CD4-positive, alpha-beta T cell treated with Interleukin-1 beta for 1 hour (primary cell): ENCODE measurements at places on chromosomes 3 and 15.

DNA sequence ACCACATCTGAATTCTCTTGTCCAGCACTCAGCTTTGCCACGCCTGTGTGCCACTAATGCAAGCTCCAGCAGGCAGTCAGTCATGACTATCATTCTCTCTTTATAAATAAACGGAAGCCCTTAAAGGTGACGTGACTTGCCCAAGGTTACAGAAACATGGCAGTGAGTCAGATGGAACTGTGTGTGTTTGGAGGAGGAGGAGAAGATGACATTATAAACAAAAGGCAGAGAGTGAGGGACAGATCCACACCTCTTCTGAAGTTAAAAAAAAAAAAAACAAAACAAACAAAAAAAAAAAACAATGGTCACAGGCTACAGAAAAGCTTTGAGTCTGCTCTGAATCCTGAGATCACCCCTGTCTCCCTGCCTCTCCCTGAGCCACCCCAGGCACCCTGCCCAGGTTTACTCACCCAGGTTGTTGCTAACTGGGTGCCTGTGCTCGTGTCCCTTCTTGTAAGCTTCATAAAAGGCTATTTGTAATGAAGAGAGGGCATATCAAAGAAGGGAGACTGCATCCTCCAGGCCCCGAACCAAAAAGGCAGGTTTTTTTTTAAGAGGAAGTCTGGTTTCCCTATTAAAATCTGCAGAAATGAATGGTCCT, 119.7 kb upstream of the PHLDB2 start:
- DNase-seq = no peak

DNA sequence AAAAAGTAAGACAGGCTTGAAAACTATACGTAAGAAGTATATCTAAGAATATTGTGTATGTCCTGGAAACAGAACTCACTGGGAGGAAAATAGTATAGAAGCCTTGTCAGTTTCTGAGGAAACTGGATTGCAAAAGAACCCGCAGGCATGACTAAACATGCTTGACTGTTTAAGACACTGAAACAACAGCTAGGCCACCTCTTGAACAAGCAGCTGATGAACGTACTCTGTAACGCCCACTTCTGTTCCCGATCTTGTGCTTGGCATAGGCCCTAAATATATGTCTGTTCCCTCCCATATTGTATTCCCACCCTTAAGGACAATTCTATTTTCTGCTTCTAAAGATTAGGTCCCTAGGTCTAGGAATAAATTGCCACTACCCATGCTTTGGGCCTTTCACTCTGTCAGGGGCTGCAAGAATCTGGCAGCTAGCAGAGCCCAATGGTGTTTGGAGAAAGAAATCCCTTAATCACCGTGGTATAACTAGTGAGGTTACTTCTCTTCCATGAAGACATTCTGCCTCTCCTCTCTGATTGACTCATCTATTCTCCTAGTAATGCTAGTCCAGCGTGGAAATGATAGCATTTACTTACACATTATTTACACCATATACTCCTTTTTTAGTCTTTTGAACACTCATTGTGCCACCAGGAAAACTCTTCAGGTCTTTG, 46.2 kb downstream of the CD200 start:
- DNase-seq = no peak

- DNase-seq = no peak
Measured at GRCh38 chr15:60544581-60545264, 65.8 kb upstream of the ICE2 start.

GRCh38 chr3:117052395-117052794, 342.8 kb downstream of the TUSC7 start:
- DNase-seq = no peak

GRCh38 chr3:15845475-15845874, 47.7 kb upstream of the ANKRD28 start:
- DNase-seq = no peak

GRCh38 chr3:45582430-45582829, 12.1 kb upstream of the LIMD1 start:
- no peak for DNase-seq

DNA sequence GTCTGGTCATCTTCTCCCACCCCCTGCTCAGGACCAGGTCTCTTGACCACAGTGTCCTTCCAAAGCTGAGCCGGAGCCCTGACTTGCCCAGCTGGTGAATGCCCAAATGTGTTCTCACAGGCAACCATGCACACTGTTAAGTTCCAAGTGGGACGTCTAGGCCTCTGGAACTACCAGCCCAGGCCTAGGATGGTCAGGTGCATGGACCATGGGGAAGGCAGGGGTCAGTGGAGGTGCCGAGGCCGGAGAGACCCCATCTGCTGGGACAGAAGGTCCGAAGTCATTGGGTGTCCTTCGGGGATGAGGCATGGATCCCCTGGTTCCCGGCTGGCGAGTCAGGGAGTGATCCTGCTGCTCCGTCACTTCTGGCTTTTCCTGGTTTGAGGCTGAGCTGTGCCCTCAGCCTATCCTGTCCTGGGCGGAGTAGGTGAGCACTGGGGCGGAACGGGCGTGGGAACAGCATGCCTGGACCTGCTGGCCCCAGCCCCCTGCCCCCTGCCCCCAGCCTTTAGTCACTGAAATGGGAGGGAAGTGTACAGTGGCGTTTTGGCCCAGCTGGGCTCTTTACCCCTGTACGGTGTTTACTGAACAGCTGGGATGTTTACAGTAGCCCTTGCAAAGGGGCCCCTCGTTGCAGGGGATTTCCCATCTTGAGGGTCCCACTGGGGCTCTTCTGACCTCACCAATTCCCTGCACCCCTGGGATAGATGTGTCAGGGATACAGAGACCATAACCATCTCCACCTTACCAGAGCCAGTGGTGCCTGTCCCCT, 12.1 kb downstream of the SEMA3F start:
- DNase-seq = no peak

DNA sequence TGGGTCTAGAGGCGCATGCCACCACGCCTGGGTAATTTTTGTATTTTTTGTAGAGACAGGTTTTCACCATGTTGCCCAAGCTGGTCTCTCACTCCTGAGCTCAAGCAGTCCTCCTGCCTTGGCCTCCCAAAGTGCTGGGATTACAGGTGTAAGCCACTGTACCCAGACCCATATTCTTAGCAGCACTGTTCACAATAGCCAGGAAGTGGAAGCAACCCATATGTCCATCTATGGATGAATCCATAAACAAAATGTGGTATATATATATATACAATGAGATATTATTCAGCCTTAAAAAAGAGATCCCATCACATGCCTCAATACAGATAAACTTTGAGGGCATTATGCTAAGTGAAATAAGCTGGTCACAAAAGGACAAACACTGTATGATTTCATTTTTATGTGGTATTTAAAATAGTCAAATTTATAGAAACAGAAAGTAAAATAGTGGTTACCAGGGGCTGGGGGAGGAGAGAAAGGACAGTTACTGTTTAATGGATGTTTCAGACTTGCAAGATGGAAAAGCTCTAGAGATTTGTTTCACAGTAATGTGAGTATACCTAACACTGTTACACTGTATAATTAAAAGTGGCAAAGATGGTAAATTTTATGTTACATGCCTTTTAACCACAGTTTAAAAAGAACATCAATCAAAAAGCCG, 35.7 kb upstream of the GRAMD1C start:
- no peak for DNase-seq

- DNase-seq = no peak
Measured at GRCh38 chr3:170585008-170585936, 603 bp downstream of the SLC7A14 start.

GRCh38 chr3:27479806-27480543, 4.2 kb downstream of the SLC4A7 start:
- peak; percentile 31 for DNase-seq

DNA sequence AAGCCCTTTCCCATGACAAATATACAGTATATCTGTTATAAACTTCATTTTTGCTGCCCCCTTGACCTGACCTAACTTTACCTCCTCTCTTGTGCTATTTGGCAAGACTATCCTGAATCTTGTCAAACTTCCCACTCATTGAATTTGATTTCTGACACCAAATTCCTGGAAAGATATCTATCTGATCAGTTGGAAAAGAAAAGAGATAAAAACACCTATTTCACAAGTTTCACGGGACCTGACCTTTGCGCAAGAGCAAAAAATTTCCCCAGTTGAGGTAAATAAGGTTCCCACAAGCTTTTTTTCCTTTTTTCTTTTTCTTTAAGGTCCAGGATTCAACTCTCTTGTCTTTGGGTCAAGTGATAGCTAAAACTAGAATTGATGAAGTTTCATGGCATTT, 189.2 kb upstream of the LPP start:
- no peak for DNase-seq

DNA sequence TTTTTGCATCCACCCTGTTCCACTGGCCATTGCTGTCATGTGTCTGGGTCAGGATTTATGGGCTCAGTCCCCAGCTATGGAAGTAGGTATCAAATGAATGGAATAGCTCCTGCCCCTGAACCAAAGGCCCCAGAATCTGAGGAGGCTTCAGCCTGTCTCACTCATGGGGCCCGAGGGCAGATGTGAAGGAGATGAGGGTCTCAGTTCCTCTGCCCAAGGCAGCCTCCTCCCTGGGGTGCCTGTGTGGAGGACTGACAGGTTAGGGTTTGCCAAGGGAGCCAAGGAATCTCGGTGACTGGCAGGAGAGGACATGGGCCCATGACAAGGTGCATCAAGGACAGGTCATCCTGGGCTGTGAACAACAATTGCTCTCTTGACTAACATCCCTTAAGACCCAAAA, 70.4 kb downstream of the CPN2 start:
- DNase-seq = no peak

DNA sequence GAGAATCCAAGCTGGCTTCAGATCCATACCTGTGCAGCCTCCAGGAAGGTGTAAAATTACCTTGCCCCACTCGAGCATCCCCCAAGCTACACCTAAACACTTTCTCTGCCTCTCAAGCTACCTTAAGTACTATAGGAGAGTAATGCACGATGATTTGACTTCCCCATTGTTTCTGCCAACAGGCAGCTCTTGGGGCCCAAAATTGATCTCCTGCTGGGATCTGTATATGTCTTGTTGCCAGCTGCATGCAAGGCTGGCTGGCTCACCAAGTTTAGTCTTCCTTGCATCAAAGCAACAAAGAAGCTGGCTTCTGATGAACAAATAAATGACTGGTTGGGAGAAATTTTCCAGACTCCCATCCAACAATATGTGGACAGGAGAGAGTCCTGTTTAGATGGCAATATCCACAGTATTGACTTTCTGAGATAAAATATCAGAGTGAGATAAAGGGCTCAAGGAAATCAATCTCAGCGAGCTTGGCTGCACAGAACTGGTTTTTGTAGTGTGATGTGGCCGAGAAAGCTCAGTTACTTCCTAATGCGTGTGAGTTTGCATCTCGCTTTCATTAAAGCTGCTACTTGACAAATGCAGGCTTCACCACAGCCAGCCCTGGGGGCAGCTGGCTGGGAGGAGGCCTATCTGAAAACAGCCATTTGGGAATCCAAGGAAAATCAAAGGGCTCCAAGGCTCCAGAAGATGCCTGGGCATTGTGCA, 140.7 kb downstream of the MINAR1 start:
- DNase-seq = no peak

GRCh38 chr15:58015565-58015964, 49.9 kb downstream of the ALDH1A2 start:
- DNase-seq = no peak

DNA sequence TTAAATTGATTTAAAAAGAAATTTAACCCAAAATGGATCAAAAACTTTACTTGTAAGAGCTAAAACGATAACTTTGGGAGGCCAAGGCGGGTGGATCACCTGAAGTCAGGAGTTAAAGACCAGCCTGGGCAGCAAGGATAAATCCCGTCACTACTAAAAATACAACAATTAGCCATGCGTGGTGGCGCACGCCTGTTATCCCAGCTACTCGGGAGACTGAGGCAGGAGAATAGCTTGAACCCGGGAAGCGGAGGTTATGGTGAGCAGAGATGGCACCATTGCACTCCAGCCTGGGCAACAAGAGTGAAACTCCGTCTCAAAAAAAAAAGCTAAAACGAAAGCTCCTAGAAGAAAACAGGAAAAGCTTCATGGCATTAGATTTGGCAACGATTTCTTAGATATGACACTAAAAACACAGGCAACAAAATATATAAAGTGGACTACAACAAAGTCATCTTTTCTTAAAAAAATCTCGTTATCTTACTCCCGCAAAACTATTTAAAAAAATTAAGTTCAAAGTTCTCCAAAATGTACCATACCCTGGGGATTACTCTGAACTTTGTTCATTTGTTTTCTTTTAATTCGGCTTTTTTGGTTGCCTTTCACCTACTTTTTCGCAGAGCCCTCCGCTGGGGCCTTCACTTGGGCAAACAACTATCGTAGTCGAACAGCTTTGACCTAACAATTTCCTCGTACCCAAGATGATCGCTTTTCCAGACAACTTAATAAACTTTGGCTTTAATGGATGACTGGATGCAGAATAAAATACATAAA, 2.9 kb downstream of the HDDC3 start:
- no peak for DNase-seq

DNA sequence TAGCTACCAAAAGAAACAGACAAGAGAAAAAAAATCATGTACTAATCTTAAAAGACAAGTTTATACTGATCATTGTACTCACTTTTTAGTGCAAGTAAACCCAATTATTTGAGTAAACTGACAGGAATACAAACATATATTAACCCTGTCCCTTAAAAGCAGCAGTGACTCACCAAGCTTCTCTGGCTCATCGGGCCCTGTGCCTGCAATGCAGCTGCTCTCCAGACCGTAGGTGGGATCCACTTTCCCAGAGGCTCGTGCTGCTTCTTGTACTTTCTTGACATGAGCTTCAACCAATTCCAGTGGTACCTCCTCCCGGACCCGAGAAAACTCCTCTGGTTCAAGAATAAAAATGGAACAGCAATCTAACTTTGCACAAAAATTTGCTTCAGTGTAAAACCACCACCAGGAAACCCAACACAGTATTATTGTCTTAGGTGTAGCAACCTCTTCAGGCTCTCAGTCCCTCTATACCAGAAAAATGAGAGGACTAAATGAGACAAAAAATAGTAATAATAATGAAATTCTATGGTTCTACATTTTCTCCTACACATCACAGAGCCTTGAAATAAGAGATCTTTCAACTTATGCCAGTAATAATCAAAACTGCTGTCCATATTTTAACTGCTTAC, 82.6 kb upstream of the CSPG5 start:
- no peak for DNase-seq

DNA sequence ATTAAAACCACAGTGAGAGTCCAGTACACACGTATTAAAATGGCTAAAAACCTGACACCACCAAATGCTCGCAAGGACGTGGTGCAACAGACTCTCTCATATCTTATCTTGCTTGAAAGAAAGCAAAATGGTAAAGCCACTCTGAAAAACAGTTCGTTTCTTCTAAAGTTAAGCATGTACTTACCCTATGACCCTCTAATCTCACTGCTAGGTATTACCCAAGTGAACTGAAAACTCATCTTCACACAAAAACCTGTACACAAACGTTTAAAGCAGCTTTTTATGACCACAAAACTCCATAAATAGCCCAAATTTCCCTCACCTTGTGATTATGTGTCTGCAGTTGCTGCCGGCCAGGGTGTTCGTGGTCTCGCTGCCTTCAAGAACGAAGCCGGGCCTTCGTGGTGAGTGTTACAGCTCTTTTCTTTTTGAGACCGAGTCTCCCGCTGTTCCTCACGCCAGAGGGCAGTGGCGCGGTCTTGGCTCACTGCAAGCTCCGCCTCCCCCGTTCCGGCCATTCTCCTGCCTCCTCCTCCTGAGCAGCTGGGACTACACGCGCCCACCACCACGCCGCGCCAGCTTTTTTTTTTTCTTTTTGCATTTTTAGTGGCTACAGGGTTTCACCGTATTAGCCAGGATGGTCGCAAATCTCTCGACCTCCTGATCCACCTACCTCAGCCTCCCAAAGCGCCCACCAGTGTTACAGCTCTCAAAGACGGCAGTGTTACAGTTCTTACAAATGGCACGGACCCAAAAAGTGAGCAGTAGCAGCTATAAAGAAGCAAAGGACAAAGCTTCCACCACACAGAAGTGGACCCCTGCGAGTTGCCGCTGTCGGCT, 165.4 kb downstream of the TJP1 start:
- no peak for DNase-seq
